ENCODE measurements at places on chromosomes 4 and X. TPM values are rescaled to one million over a fixed set of nuclear protein-coding genes. Genes with fewer than 3 reads are reported as not detected.

FAM9C gene
- not detected for total RNA-seq

GPRIN3 gene
- total RNA-seq = 1.5 TPM

LRIT3 gene
- total RNA-seq = 0.06 TPM

HMX1 gene
- not detected for total RNA-seq

STBD1 gene
- total RNA-seq = 59.7 TPM

CXCL11 gene
- total RNA-seq = not detected

GRCh38 chr4:17933126-17933525 is 88.4 kb downstream of the LCORL start:
- no peak for DNase-seq

- no peak for DNase-seq
Measured at GRCh38 chr4:99800332-99801004, 16.2 kb upstream of the DAPP1 start.

GRCh38 chr4:166527500-166527899 is 654.5 kb downstream of the TLL1 start:
- no peak for DNase-seq

DNA sequence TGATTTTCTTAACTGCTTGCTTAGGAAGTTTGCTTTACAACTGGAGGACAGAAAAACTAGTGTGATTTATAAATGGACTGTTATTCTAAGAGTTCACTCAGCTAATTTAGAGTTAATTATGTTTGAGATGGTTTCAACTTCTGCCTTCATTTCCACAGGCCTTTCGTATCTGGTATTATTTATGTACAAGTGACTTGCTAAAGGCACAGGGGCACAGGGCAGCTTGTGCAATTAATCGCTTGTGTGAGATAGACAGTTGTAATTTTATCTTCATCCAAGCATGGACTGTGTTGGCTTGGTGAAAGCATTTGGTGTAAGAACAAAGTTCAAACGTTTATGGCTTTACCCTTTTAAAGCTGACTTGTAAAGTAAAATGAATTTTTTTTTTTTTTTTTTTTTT is 38.3 kb downstream of the GPAT3 start:
- peak; percentile 59 for DNase-seq

GRCh38 chrX:25646156-25646555 is 492.0 kb upstream of the MAGEB18 start:
- no peak for DNase-seq

- DNase-seq = no peak
Measured at GRCh38 chr4:102469806-102470205, 31.4 kb upstream of the NFKB1 start.

- no peak for DNase-seq
Measured at GRCh38 chr4:139764686-139765310, 99.2 kb downstream of the MGST2 start.

DNA sequence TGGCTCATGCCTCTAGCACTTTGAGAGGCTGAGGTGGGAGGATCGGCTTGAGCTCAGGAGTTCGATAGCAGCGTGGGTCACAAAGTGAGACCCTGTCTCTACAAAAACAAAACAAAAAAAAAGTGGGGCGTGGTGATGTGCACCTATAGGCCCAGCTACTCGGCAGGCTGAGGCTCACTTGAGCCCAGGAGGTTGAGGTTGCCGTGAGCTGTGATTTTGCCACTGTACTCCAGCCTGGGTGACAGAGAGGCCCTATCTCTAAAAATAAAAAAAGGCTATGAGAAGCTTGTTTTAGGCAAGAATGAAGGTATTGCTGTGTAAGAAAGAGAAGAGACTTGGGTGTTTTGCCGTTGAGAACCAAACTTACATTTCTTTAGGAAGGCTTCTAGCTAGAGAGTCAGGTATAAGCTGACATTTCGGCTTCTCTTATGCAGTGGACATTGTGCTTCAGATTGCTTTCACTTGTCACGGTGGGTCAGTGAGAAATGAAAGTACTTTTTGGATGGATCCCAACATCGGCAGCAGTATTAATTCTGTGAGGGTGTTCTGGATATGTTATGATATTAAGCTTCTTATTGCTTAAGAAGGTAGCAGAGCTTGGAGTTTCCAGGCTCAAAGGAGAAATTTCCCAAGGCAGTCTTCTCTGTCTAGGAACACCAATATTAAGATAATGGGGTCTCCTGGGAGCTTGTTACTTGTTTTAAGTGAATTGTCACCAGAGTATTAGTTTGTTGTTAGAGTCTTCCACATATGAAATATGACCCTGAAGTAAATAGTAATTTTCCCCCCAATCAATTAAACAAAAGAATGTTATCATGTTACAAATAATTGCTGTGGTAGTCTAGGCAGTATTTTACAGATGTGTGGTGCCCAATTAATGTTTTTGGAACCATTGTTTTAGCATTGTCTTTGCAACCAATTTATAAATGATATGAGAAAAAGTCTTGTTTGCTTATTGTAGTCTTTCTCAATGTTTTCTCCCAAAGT is 17.6 kb downstream of the TMEM131L start:
- no peak for DNase-seq

DNA sequence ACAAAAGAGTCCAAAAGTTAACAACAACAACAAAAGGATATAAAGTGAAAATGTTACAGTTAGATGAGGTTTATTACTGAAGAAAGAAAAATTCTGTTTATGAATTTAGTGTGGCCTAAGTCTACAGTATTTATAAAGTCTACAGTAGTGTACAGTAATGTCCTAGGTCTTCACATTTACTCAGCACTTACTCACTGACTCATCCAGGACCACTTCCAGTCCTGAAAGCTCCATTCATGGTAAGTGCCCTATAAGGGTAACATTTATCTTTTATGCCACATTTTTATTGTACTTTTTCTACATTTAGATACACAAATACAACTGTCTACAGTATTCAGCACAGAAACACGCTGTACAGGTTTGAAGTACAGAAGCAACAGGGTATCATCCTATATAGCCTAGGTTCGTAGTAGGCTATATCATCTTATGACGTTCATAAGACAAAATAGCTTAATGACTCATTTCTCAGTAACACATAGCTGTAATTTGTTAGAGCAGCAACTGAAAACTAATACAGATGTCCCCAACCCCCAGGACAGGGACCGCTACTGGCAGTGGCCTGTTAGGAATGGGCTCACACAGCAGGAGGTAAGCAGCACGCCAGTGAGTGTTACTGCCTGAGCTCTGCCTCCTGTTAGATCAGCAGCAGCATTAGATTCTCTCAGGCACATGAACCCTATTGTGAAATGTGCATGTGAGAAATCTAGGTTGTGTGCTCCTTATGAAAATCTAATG is 61.3 kb downstream of the CENPC start:
- no peak for DNase-seq

GRCh38 chr4:168900080-168900479 is 110.0 kb downstream of the CBR4 start:
- DNase-seq = peak; percentile 78
